Inflammatory macrophage treated with lipopolysaccharide for 4 hours (primary cell): ENCODE measurements at places on chromosomes 2 and 18.

GRCh38 chr2:189613650-189614420, 33.2 kb upstream of the SLC40A1 start:
- DNase-seq, result no peak

GRCh38 chr2:55763721-55764120, 70.1 kb upstream of the PNPT1 start:
- DNase-seq, result no peak

DNA sequence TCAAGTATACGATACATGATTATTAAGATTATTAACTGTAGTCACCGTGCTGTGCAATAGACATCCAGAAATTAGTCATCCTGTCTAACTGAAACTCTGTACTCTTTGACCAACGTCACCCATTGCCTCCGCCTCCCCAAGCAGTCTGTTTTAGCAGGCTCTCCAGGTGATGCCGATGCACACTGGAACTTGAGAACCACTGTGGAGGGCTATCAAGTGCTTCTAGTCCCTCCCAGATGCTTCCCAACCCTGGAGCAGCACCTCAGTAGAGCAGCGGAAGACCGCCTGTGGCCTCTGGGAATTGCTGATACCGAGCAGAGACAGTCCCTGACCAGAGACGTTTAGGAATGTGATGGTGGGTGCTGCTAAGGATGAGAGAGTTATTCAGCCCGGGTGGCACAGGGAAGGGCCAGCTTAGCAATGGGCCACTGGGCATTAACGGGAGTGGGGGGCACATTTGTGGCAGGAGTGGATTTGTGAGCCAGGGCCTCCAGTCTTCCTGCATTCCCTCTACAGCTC, 50.7 kb downstream of the LIPG start:
- DNase-seq, result no peak

DNA sequence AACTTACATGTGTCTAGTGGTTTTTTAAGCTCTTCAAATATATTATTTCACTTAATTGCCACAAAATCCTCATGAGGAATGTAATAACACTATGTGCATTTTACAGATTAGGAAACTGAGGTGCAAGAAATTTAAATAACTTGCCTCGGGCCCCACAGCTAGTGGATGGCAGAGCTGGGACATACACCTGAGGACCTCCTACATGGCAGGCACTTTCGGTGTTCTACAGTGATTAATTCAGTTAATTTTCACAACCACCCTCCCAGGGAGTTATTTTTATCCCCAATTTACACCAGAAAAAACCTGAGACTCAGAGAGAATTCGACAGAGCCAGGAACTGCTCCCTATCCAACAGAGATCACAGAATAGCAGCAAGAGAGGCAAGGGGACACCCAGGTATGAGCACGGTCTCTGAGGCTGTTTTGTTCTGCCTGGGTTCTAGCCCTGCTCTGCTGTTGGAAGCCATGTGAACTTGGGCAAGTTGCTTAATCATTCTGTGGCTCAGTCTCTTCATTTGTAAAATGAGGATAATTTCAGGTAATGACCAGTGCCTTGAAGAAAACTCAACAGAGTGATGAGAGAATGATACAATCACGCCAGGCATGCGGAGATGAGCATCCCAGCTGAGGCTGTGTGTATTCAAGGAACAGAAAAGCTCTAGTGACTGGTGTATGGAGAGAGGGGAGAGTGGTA, 82.3 kb downstream of the MYCN start:
- DNase-seq, result no peak

DNA sequence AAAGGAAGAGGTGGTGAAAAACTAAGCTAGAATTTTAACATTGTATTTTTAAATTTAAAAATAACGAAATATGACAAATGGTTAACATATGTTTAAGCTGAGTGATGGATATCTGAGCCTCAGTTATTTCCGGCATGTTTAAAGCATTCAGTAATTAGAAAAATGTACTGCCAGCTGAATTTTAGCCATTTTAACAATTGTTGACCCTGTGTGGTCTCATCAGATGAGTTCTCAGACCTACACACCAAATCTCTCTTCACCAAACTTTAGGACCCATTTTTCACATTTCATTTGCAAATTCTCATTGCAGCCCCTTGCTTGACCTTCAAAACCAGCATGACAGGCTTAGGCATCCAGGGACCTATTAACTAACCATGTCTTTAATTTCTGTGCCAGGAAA, 91.5 kb upstream of the RGPD4 start:
- DNase-seq, result no peak

DNA sequence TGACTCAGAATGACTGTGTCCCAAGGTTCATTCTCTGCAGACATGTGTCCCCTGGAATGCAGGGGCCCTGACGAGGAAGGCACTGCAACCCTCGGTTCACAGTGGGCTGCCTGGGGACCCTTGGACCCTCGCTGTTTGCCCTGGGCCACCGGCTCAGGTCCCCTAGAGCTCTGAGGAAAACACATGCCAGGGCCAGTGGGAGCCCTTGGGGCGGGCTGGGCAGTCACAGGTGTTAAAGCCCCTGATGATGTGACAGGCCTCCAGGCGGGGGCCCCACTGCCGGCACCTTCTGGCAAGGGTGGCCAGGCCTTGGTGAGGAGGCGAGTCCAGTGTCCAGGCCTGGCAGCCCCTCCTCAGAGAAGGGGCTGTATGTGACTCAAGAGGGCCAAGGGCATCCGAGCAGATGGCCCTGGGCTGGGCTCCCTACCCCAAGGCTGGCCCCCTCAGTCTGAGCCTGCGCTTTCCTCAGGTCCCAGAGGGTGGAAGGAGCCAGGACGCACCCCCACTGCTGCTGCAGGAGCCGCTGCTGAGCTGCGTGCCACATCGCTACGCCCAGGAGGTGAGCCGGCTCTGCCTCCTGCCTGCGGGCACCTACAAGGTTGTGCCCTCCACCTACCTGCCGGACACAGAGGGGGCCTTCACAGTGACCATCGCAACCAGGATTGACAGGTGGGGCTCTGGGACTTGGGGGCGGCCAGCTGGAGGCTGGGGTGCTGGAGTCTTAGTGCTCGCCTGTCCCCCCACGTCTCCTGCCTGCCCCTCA, 11.1 kb downstream of the CAPN10 start:
- DNase-seq, result no peak

- no peak for DNase-seq
These were observed 1.9 kb downstream of the PASK start for GRCh38 chr2:241147336-241147735.

DNA sequence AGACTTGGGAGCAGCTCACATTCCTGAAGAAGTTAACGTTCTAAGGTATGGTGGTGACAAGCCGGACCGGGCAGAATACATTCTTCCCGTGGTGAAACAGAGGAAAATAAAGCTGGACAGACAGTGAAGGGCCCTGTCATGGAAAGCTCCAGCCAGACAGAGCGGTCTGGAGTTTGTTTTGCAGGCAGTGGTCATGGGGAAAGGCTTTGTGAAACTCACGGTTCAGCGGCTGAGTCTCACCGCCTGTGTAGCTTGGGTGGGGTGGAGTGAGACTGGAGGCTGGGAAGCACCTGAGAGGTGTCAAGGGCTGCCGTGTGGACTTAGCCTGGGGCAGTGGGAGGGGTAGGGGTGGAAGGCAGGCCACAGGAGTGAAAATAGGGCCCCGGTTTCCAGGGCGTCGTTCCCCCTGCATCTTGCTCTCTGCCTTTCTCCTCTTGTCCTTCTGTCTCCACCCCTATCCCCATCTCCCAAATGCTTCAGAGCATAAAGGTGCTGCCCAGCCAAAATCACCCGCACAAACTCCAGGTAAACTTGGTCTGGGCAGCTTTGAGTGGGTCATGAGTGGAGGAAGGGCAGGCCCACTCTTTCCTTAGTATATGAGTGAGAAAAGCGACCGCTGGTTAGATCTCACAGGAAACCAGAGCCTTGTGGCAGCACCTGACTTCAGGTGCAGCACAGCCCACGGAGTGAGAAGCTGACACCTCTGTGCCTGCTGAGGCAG, 11.4 kb upstream of the SLC20A1 start:
- no peak for DNase-seq

GRCh38 chr2:135829378-135830135, 7.4 kb downstream of the LCT start:
- no peak for DNase-seq

DNA sequence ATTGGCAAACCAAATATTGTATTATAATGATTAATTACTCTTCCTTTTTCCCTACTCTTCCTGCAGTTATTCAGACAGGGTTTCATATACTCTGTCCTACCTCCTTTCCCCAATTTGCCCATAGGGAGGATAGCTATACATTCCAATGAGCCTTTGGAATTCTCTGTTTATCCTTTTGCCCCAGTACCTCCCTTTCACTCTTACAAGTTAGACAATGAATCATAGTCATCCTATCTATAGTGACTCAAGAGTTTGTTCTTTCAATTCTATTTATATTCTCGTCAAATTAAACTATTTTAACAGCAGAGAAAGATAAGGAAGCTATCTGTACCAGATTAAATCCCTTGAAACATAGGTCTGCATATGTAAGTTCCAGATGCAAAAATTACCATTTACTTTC, 437.5 kb downstream of the NR4A2 start:
- no peak for DNase-seq

DNA sequence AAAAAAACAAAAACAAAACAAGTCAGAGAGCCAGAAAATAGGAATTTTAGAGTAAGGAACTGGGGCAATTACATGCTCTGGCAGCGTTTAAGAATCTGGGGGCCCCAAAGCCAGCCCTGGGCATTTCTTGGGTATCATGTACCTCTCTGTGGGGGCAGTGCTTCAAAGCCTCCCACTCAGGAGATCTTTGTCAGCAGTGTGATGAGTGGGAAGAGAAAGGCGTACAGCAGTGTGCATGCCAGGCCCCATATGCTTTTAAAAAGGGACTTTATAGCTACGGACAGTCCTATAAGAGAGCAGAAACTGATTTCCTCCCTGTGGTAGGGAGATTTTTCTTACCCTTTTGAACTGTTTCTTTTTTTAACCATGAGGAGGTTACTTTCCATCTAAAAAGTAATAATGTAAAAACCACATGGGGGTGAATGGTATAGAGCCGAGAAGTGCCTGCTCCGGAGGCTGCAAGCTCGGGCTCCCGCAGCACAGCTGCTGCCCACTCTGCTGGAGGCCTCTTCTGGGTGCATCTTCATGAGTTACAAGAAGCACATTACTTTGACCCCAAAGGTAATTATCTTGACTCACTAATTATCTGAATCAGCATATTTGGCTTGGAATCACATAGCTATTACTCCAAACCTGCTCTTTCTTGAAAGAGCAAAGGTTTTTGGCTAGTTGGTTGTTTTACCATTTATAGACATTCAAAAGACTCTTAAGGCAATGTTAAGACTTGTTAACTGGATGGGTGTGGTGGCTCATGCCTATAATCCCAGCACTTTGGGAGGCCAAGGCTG, 46.4 kb downstream of the PROC start:
- DNase-seq, result no peak

DNA sequence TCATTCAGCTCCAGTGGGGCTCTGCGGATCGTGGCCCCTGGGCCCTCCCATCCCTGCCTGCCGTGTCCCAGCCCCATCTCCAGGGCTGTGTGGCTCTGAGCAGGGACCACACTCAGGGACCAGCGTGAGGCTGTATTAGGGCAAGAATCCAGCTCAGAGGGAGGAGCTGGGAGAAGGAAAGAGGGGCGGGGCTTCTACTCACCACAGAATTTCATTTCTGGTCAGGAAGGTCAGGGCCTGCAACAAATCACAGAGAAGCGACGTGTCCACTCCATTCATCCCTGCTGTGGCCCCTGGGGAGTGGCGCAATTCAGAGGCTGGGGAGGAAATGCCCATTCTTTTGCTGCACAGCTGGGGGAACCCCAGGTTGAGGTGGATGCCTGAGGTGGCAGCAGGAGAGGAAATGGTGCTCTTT, 828 bp downstream of the CIB4 start:
- peak; percentile 16 for DNase-seq

DNA sequence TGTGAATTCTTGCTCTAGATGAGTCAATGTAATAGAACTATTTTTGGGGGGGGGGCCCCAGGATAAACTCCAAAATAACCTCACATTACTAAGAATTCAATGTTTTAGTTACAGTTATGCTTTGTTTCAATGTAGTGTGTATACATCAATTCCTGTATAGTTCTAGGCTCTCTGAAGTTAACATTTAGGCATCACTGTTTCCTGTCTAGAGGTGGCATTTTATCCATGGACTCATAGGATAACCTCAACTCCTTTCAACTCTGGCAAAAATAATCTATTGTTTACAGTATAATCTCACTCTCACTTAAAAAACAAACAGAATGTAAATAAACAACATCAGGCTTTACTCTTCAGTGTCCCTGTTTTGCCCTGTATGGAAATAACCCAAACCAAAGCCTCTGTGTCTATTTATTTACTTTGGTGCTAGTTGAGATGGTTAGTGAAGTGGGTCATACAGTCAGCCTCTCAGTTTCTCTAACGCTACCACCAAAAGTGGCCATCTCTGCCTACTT, 79.3 kb upstream of the MMADHC start:
- no peak for DNase-seq
